GOT3 (cell line): ENCODE measurements at places on chromosomes 11 and 22.

DNA sequence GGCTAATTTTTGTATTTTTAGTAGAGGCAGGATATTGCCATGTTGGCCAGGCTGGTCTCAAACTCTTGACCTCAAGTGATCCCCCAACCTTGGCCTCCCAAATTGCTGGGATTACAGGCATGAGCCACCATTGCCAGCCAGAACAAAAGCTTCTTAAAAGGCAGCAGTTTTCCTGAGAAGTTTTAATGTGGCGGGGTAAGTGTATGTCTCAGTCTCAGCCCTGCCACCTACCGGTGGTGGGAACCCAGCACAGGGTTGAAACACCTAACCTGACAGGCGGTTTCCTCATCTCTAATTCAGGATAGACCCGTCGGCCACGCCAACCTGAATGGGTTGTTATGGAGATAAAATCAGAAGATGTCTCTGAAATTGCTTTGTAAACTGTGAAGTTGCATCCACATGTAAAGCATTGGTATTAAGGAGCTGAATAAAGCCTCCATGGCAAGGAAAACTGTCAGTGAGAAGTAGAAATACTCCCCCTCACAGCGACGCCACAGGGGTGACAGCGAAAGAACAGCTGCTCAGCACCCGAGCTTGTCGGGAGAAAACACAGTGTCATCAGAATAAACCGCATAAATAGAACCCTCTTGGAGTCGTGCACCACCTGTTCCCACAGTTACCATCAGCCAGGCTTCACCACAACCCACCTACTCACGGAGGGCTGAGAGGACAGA, 165.9 kb upstream of the NCAM1 start:
- no peak for DNase-seq

- no peak for DNase-seq
Measured at GRCh38 chr11:125390946-125391345, 105.1 kb downstream of the FEZ1 start.

GRCh38 chr11:71992136-71992730, 6.5 kb upstream of the IL18BP start:
- no peak for DNase-seq

DNA sequence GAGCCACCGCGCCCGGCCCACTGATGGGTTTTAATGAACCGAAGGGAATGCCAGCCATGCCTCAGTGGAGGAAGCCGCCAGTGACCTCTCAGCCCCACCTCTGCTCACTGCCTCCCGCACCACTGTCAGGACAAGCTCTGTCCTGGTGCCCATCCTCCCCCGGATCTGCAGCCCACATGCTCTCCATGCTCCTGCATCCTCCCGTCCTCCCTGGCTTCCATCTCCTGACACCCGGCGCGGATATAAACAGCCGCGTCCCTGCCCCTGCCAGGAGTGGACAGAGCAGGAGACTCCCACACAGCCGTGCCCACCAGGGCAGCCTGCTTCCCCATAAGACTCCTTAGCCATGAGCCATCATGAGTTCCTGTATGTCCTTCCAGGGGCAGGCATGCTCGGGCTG, 26.9 kb downstream of the MACROD1 start:
- no peak for DNase-seq
